ENCODE measurements at places on chromosomes 6 and 20.

DNA sequence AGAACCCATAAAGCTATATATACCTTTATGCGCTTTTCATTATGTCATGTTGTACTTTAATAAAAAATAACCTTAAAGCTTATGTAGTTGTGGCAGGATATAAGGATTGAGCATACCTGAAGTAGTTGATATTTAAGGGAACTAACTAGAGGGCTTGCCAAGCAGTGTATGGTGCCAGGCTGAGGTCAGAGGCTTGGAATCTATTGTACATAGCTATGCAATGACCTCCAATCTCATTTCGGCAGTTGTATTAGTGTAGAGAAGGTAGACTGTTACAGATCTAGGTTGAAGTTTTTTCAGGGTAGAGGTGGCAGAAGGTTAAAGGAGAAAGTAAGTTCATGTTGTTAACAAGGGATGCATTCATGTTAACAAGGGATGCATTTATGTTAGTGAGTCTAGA, 397.7 kb upstream of the HS3ST5 start:
- DNase-seq, result no peak

DNA sequence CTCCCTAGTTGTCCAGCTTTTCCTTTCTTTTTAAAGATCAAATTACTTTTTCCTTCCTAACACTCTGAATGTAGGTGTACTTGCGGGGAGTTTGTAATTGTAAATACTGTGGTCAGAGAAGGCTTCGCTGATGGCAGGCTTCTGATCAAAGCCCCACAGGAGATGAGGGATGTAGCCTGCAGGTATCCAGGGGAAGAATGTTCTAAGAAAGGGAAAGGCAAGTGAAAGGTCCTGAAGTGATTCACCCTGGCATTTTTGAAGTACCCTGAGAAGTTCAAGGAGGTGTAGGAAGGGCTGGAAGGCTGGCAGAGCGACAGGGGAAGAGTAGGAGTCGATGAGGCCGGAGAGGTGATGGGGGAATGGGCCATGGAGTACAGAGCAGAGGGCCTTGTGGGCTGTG, 38.2 kb upstream of the CCN6 start:
- no peak for DNase-seq

- no peak for DNase-seq
Measured at GRCh38 chr6:39209911-39210310, 19.4 kb downstream of the KCNK5 start.

GRCh38 chr6:7136859-7137334, 29.1 kb downstream of the RREB1 start:
- DNase-seq, result no peak

GRCh38 chr20:62105592-62105991, 16.7 kb upstream of the LSM14B start:
- DNase-seq, result no peak

- DNase-seq, result no peak
Measured at GRCh38 chr6:37272834-37273566, 15.1 kb upstream of the TMEM217 start.

All from AG08396 (cell line).